ENCODE measurements at places on chromosomes 3 and 15.

GRCh38 chr3:171326717-171327440 is 133.3 kb downstream of the TNIK start:
- DNase-seq = no peak

DNA sequence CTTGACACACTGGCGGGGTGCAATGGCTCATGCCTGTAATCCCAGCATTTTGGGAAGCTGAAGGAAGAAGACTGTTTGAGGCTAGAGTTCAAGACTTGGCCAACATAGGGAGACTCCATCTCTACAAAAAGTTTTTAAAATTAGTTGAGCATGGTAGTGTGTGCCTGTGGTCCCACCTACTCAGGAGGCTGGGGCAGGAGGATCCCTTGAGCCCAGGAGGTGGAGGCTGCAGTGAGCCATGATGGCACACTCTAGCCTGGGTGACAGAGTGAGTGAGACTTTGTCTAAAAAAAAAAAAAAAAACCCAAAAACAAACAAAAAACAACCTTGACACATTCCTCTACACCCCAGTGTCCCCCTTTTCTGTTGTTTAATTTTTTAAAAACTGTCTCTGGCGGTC is 4.0 kb upstream of the ITPKA start:
- no peak for DNase-seq

- no peak for DNase-seq
These were observed 196.8 kb downstream of the GOLGA6L6 start for GRCh38 chr15:20344601-20345400.

GRCh38 chr15:88708655-88709054 is 69.8 kb downstream of the ISG20 start:
- DNase-seq = no peak

DNA sequence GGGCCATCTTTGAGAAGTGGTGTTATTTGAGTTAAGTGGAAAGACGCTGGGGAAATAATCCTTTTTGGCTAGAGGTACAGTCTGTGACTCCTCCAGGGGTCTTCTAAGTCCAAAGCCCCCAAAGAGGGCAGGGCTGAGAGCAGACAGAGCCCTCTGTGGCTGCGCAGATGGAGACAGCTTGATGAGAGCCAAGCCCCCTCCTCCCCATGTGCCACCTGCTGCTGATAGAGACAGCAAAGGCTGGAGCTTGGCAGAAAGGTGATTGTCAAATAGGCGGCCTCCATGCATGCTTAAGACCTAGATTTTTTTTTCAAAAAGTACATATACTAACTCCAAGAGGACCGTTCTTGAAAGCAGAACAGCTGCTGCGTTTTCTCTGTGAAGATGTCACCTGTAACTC is 72.4 kb downstream of the CRYGS start:
- DNase-seq = no peak

Measured in activated T-cell treated with anti-CD3 and anti-CD28 coated beads, Interleukin-2, amount 50 U/mL, for 24 hours (primary cell).